ENCODE measurements at places on chromosomes 6 and 20.

GRCh38 chr6:125259354-125259736 lies 42.4 kb downstream of the HDDC2 start:
- no peak for DNase-seq

DNA sequence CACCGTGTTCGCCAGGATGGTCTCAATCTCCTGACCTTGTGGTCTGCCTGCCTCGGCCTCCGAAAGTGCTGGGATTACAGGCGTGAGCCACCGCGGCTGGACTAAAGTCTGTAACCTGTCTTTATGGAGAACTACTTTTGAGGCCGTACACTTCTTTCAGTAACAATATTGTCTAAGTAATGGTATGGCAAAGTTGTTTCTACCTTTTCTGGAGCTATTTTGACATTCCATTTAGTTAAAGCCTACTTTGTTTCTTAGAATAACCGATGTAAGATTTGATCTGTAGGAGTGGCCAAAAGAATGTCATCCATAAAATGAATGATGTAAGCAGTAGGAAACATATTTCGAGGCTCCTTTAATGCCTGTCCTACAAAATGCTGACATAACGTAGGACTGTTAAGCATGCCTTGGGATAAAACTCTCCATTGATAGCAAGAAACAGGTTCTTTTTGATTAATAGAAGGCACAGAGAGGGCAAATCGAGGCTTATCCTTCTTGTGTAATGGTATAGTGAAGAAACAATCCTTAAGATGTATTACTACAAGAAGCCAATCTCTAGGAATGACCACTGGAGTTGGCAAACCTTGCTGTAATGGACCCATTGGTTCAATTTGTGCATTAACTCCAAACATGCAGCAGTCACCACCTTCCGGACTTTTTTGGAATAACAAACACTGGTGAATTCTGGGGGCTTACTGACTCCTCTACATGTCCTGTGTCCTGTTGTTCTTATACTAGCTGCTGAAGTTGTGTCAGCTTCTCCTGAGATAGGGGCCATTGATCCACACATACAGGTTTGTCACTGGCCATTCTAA lies 35.9 kb downstream of the HLA-DRA start:
- DNase-seq: no peak

DNA sequence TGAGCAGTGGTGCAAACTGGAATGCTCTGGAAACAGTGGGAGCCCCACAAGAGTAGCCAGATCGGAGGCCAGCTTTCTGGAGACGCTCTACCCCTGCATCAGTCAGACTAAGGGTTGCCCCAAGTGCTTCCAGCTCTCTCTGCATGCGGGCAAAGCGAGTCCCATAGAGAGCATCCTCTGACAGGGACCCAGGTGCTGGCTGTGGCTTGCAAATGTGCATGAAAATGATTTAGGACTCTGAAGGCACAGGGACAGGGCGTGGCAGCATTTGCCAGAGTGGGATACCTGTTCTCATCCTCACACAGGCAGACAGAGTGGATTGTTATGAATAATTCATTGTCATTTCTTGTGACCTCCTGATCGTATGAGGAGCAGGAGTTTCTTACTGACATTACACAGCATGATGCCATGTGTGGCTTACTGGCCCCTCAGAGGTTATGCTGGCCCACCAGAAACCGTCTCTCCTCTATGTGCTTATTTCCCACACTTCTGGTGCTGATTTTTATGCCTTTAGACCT lies 10.3 kb downstream of the RIN2 start:
- DNase-seq: no peak

GRCh38 chr20:59124296-59125029 lies 39.2 kb upstream of the ZNF831 start:
- no peak for DNase-seq

DNA sequence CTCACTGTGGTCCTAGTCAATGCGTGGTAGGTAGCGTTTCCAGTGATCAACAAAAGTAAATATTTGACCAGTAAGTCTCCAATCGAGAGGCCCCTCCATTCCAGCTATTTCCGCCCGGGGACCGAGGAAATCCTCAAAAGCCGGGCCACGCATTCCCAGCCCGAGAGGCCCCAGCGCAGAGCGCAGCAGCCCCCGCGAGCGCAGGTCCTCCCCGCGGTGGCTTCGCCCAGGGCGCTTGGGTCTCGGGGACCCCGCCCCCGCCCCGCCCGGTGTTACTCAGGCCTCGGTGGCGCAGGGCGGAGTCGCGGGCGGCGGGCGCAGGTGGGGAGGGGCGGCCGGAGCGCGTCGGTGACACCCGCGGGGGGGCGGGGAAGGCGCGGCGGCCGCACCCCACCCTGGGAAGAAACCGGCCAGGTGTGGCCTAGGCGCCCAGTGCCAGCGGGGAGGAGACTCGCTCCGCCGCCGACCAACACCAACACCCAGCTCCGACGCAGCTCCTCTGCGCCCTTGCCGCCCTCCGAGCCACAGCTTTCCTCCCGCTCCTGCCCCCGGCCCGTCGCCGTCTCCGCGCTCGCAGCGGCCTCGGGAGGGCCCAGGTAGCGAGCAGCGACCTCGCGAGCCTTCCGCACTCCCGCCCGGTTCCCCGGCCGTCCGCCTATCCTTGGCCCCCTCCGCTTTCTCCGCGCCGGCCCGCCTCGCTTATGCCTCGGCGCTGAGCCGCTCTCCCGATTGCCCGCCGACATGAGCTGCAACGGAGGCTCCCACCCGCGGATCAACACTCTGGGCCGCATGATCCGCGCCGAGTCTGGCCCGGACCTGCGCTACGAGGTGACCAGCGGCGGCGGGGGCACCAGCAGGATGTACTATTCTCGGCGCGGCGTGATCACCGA lies at the start of gene DSP:
Gene DSP, plus strand, starts transcription at position 497 of the 890 bp plus-strand sequence. Its CDS starts 245 bp downstream, at position 742.
- peak; percentile 91 for DNase-seq

GRCh38 chr6:111628142-111628850 lies 22.6 kb upstream of the TRAF3IP2 start:
- no peak for DNase-seq

GRCh38 chr6:28523241-28523622 lies 2.4 kb upstream of the GPX5 start:
- no peak for DNase-seq

GRCh38 chr6:153568628-153569027 lies 437.5 kb upstream of the RGS17 start:
- DNase-seq: no peak

GRCh38 chr20:59820204-59821041 lies 113.0 kb downstream of the SYCP2 start:
- peak; percentile 70 for DNase-seq

GRCh38 chr20:3818155-3819151 lies 1.9 kb upstream of the AP5S1 start:
- DNase-seq: no peak

DNA sequence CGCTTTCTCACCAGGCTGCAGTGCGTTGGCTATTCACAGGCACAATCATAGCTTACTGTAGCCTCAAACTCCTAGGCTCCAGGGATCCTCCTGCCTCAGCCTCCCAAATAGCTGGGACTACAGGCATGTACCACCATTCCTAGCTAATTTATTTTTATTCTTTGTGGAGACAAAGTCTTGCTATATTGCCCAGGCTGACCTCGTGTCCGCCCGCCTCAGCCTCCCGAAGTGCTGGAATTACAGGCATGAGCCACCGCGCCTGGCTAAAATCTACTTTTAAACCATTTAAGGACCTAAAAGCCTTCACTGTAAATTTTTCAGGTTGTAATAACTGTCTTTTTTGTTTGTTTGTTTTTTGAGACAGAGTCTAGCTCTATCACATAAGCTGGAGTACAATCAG lies 15.2 kb downstream of the SAMHD1 start:
- DNase-seq: peak; percentile 43

DNA sequence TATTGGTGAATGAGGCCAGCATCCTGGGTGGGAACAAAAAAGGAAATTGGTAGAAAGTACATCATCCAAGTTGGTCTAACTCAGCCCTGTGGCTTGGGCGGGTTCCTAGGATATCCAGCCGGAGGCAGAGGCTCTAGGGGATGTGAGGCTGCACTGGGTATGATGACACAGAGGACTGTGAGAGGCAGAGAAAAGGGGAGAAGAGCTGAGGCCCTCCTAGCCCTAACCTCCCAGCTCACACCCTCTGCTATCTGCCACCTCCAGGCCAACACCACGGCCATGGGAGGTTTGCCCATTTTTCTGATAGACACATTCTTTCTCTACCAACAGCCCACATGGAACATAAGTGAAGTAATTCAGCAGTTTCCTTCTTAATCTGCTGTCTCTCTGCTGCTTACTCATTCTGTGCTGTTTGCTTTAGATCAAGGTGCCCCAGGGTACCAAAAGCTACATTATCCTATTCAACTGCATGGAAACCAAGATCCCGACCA lies 284.4 kb downstream of the ESR1 start:
- DNase-seq: no peak
